AG04450 (cell line): ENCODE measurements at places on chromosomes 7 and 10.

DNA sequence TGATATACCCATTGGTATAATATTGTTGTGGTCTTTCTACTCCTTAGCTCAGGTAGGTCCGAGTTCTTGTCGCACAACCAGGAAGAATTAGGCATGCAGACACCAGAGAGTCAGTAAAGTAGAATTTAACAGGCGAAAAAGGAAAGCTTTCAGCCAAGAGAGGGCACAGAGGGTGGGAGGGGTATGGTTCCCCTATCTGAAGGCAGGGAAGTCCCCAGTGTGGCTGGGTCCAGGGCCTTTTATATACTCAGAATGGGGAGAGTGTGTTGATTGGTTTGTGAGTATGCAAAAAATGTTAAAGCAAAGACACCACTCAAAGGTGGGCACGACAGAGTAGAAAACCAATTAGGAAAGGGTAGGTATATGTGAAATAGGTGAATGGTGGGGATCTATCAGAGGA lies 53.9 kb downstream of the IMMP2L start:
- no peak for DNase-seq

- no peak for DNase-seq
These were observed 111.8 kb downstream of the WDR11 start for GRCh38 chr10:120962756-120963593.

GRCh38 chr10:75607576-75607975 lies 176.2 kb downstream of the LRMDA start:
- DNase-seq = no peak

- DNase-seq = no peak
These were observed 113.5 kb downstream of the AHR start for GRCh38 chr7:17411922-17412321.

GRCh38 chr10:48838834-48839233 lies 100.8 kb downstream of the LRRC18 start:
- DNase-seq = no peak

GRCh38 chr7:2459674-2460073 lies 16.5 kb downstream of the GRIFIN start:
- DNase-seq = no peak

DNA sequence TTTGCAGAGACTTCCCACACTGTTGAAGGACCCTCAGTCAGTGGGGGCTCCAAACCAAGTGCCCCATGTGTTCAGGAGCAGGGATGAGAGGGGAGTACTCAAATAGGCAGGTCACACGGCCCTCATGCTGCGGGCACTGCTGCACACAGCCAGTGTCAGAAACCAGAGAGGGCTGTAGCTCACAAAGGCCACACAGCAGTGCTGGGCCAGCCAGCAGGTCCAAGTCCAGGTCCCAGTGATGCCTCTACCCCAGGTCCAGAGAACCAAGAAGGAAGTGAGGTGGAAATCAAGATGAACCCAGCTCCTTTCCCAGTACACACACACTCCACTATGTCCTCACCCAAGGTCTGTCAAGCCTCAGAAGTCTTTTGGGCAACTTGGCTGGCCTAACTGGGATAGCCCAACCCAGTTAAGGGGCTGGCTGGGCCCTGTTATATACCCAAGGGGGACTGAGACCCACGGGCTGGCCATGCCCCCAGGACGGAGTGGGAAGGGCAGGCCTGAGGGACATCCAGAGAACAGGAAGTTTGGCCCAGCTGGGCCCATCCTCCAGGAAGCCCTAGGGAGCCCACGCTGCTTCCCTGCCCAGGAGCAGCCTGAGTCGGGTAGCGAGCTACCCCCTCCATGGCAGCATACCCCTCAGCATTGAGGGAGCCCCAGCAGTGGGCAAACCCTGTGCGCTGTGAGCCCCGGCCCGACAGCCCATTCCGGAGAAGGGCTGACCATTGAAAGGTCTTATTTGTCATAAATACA lies 24.3 kb downstream of the GRID1 start:
- DNase-seq = no peak

- no peak for DNase-seq
These were observed 211.3 kb downstream of the GRID1 start for GRCh38 chr10:86155054-86155921.

GRCh38 chr7:142542942-142543341 lies 206.3 kb upstream of the PRSS1 start:
- DNase-seq = no peak

DNA sequence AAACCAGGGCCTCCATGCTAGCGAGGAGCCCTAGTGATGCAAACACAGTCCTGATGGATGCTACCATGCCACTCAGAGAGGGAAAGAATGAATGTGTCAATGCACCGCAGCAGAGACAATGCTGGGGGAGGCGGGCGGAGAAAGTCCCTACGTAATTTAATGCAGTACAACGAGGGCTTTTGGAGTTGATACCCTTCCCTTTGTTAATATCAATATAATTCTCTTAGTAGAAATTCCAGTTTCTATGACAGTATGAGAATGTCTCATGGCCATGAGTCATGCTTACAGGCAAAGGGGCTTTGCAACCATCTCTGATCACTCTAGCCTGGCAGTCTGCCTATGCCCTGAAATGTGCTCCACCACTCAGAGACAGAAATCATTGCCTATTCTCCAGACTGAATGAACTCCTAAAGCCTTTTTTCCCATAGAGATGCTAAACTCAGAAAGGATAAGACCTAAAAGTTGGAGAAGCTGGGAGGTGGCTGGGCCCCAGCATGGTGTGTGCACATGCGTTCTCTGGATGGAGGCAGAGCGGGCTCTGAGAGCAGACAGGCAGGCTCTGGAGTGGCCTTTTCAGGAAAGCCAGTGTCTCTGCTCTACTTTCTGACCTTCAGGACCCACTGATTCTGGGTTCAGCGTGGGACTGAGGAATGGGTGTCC lies 20.3 kb upstream of the GIMAP2 start:
- DNase-seq = no peak

- DNase-seq = no peak
These were observed 52.1 kb downstream of the TRRAP start for GRCh38 chr7:98930464-98930863.

- no peak for DNase-seq
These were observed 1197.7 kb upstream of the LRRN3 start for GRCh38 chr7:109893231-109893630.

- no peak for DNase-seq
These were observed 168.1 kb downstream of the WNT2 start for GRCh38 chr7:117154721-117155120.

GRCh38 chr7:47982610-47983009 lies 3.2 kb upstream of the HUS1 start:
- no peak for DNase-seq

- DNase-seq = no peak
These were observed 1325.0 kb downstream of the XPNPEP1 start for GRCh38 chr10:108598320-108598695.

GRCh38 chr7:92809397-92809759 lies 27.0 kb downstream of the CDK6 start:
- DNase-seq = no peak

DNA sequence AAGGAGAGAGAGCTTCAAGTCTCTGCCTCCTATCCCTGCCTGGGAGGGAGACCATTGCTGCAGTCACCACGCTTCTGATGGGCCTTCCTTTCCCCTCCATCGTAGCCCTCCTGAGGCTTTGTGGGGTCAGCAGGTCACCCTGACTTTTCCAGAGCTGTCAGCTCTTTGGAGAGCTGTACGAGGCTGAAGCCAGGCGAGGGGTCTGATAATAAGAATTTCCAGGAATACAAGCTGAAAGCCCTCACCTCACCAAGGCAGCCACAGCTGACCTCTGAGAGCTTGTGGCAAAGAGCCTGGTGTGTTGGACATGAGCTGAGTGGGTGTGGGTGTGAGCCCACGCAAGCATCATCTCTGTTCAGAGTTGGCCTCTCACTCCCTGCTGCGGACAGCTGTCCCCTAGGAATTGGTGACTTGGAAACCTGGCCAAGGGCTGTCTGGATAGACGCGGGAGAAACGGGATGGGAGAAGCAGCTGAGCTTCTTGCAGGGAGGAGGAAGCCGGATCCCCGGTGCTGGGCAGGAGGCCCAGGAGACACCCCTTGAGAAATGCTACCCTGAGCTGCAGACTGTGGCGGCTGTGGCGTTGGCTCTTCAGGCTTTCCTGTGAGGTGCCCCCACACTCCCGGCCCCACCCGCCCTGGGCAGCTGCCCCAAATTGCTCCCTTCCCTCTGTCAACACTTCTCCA lies 122.1 kb upstream of the BTBD16 start:
- no peak for DNase-seq

- DNase-seq = no peak
These were observed 33.5 kb upstream of the CPN1 start for GRCh38 chr10:100114976-100115770.

DNA sequence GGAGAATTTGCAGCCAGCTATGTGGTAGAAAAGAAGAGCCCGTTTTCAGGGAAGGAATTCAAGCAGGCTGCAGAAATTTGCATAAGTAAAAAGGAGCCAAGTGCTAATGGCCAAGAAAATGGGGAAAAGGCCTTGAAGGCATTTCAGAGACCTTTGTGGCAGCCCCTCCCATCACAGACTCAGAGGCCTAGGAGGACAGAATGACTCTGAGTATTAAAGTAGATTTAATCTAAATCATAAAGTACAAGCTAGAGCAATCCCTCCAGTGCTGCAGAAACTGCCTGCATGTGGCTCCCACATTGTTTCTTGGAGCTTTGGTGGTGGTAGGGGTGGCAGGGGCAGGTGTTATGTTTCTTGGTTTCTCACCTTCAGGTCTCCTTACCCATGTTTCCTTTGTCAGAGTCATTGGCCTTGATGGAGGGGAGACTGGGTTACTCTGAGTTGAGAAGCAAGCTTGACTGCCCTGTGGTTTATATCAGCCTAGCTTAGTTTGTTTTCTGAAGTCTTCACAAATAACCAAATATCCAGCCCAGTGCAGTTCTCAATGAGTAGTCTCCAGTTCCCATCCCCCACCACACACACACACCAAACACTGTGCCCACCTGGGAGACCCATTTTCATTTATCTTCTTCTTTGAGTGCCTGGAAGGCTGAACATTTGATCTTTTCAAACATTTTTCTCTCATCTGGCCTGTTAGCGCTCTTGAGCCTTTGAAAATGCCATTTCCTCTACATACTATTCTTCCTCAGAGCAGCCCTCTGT lies 34.5 kb downstream of the ITPRIP start:
- DNase-seq = no peak

DNA sequence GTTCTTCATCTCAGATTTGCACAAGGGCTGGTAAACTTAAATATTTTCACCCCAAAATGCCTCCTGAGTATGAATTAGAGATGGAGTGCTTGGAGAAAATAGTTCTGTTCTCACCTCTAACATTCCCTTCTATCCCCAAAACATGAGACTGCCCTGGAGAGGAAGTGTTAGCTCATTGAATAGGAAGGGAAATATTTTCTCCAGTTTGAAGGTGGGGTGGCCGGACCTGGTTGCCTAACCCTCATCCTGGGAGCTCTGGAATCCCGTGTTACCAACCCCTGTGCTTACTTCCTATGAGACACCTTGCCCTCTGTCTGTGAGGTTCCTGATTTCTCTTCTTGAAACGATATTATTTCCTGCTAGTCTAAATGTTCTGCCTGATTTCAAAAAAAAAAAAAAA lies 779 bp downstream of the IFIT2 start:
- no peak for DNase-seq

- DNase-seq = no peak
These were observed 167.4 kb upstream of the SVIL start for GRCh38 chr10:29802171-29802570.

DNA sequence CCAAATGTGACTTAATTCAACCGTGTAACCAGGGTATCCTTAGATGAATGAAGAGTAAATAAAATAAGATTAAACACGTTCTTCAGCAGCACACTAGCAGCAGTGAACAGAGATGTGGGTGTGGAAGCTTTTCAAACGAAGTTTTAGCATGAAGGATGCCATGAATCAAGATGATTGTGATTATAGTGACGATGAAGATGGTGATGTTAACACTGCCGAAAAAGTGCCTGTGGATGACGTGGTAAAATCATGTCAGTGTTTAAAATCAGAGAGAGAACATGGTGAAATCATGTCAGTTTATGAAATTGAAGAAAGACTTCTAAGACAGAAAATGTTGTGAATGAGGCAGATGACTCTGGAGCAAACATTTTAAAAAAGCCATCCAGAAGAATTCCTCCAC lies 19.2 kb downstream of the LCOR start:
- no peak for DNase-seq

- no peak for DNase-seq
These were observed 219.8 kb downstream of the NEBL start for GRCh38 chr10:20677340-20677739.

DNA sequence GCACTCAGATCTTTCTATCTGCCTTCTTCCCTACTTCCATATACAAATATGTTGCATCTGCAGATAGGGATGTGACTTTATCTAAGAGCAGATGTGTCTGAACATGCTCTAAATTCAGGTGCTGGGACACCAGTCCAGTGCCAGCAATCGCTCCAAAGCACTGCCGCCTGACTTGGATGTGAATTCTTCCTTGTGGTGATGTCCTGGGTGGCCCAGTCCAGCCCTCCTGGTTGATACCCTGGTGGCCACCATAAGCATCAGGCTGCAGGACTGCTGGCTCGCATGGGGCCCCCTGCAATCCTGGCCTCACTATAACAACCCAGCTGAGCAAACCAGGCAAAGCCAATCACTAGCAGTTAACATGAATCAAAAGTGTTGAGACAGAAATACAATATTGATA lies 149.2 kb upstream of the PDE1C start:
- no peak for DNase-seq

DNA sequence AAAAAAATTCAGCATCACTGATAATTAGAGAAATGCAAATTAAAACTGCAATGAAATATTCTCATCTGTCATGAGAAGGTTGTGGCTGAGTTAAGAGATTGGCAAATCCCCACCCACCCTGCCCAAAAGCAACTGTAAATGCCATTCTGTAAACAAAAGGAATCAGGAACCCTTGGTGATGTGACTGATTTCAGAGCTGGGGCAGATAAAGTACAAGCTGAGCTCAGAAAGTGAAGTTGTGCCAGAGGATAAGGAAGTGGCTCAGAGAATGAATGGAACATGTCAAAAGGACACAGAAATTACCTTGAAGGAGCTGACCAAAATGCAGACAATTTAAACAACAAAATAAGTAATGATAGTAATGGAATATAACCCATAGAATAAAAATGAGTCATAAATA lies 32.7 kb upstream of the ARMS2 start:
- DNase-seq = no peak

DNA sequence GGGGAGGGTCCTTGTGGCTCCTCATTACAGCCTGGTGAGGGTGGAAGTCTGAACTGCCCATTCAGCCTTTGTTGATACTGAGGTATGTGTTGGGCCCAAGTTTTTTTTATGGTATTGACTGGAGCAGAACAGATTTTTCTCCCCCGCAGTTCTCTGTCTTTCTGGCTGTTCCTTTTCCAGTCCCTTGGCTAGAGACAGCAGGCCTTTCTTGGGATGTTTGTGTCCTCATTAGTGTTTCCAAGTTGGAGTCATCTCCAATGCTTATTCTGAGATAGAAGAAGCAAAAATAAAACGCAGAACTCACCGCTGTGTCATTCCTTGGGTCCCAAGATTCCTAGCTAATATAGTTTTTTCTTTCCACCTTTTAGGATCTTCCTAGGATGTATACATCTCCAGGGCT lies 193.3 kb downstream of the RAMP3 start:
- DNase-seq = no peak
